ENCODE measurements at places on chromosomes 1 and 21.

GRCh38 chr1:61659061-61659460, 65.9 kb downstream of the TM2D1 start:
- DNase-seq, result no peak

DNA sequence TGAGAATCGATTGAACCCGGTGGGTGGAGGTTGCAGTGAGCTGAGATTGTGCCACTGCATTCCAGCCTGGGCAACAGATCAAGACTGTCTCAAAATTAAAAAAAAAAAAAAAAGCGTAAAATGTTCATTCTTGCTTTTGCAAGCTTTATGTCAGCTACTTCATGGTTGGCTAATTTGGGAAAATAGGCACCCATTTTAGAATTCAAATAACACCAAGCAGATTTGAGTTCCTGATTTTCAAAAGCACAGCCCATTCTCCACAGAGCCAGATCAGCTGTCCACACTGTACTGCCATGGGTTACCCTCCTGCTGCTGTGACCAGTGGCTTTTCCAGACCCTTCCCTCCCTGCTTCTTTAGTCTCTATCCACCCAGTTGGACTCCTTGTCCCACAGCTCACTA, 4.4 kb downstream of the THEM5 start:
- DNase-seq, result no peak

- DNase-seq, result no peak
Measured at GRCh38 chr1:27011058-27011764, 1.4 kb downstream of the TENT5B start.

DNA sequence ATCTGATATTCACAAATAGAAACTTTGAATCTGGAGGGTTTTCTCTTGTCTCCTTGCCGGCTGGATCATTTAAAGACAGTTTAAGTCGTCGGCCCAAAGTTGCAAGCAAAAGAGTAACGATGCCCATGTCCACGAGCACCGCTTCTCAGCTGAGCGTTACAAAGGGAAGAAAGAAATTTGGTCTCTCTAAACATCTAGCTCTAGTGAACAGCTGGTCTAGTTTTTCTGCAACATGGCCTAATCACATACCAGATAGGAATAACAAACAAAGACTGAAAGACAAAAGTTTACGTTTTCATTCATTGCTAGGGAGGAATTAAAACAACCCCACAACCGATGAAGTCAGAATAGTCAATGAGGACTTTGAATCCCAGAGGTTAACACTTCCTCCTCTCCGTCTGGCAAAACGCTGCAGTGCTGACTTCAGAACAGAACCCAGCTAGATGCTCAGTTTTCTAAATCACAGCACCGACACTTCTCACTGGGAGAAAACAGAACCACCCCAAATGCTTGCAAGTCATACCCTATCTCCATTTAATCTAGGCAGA, 69.4 kb downstream of the NTPCR start:
- no peak for DNase-seq

- DNase-seq, result no peak
Measured at GRCh38 chr1:53783056-53783455, 44.1 kb upstream of the GLIS1 start.

GRCh38 chr1:167611983-167612382, 18.0 kb upstream of the RCSD1 start:
- no peak for DNase-seq

DNA sequence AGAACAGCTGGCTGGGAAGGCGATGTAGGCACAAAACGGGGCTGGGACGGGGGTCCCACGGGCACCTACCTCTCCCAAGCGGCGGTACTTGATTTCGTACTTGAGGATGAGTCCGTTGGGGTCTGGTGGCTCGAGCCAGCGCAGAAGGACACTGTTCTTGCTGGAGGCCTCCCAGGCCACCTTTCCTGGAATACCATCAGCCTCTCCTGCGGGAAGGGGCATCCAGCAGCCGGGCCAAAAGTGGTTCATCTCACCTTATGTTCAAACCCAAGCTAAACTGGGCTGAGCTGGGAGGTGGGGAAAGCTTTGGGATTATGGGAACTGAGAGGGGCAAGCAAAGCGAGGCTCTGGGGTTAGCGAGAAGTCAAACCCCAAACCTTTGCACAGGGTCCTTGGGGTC, 14.3 kb downstream of the INSRR start:
- no peak for DNase-seq

GRCh38 chr1:238199325-238199724, 308.6 kb upstream of the ZP4 start:
- no peak for DNase-seq

DNA sequence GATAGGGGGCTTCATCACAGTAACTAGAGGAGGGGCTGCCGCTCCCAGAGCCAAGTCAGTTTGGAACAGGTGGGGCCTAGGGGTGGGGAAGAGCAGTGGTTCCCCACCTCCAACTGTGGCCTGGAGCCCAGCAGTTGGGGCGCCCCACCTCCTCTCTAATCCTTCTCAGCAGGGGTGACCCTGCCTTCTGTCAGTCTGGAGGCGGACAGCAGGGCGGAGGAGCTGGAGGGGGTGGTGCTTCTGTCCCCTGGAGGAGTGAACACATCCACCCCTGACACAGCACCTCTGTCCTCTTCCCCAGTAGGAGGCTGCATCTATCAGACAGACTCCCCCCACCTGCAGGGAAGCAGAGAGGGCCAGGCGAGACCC, 73.8 kb downstream of the MRPL37 start:
- DNase-seq, result no peak

DNA sequence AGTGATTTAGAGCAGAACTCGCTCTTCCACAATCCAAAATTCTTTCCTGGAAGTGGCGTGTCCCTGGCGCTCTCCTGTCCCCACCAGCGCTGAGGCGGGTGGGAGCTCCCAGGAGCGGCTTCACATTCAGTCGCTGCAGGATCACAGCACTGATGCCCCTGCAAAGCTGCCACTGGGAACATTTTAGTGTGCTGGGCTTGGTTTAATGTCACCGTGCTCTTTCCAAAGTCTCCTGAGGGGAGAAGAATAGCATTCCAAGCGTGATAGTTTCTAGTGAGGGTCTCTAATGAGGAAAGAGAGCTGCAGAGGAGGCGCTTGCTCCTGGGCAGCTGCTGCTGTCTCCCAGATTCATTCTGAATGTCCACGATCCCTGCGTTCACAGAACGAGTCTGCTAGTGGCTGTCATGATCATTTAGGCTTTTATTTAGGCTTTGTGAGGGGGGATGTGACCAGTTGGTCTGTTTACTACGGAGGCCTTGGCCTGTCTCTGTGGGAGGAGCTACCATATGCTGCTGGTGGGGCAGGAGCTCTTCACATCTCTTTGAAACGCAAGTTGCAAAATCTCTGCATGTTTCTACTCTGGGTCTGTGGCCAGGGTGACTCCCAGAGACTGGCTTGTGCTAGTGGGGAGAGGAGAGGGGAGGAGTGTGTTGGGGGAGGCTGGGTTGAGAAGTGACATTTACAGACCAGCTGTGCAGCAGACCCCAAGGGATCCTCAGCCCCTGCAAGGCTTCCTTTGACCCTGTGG, 23.4 kb downstream of the OLFML3 start:
- no peak for DNase-seq

DNA sequence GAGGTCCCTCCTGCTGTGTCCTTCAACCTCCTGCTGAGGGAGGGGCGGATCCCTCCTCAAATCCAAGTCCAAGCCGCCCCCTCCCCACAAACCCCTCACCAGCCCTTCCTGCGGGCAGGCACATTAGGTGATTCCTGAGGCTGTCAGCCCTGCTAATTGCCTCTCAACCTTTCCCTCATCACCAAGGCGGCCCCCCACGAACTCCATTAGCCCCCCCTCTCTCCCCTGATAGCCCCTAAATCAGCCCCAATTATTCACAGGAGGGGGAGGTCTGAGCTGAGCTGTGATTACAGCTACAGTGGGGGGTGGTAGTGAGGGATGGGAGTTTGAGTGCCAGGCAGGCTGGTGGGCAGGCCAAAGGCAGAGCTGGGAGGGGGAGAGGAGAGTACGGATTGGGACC, 5.8 kb upstream of the PEAR1 start:
- no peak for DNase-seq

DNA sequence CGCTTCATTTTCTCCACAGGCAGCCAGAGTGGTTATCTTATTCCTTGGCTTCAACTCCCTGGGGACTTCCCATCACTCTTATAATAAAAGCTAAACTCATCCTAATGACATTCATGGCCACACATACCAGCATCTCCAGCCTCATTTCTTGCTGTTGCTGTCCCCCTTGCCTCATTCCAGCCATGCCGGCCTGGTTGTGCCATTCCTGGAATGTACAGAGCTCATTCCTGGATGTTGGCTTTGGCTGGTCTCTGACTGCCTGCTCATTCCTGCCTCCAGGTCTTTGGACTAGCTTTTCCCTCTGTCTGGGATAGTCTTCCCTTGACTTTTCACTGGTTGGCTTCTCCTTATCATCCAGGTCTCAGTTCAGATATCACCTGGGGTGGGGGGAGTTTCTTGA, 2.4 kb upstream of the PEF1 start:
- no peak for DNase-seq

GRCh38 chr1:116357487-116357886, 15.6 kb upstream of the ATP1A1 start:
- no peak for DNase-seq

DNA sequence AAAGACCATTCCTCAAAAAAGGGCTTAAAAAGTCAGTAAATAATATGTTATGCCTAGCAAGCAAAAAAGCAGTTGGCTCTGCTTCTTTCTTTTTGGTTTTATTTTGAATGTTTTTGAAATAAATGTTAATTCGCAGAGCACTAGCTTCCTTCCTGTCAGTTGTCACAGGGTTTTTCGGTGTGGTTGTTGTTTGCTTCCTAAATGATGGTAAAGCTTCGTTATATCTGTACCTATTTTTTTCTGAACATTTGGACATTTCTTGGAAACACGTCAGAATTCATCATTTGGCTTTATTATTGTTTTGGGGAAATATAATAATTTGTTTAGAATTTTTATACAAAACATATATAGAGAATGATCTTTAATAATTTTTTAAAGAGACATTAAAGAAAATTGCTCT, 351.9 kb upstream of the SGIP1 start:
- DNase-seq, result no peak

- no peak for DNase-seq
Measured at GRCh38 chr1:167418391-167418790, 99.9 kb downstream of the CD247 start.

- no peak for DNase-seq
Measured at GRCh38 chr21:20618878-20619277, 379.3 kb upstream of the NCAM2 start.

DNA sequence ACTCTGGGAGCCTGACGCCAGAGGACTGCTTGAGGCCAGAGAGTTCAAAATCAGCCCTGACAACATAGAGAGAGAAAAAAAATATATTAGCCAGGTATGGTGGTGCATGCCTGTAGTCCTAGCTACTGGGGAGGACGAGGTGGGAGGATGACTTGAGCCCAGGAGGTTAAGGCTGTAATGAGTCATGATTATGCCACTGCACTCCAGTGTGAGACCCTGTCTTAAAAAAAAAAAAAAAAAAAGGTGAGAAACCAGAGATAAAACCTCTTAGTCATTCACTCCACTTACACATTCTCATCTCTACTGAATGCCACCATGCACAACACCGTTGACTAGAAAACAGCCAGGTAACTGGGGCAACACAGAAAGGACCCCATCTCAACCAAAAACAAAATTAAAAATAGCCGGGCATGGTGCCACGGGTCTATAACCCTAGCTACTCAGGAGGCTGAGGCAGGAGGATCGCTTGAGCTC, 178.1 kb downstream of the SLC45A1 start:
- no peak for DNase-seq

GRCh38 chr1:117568999-117569398, 36.8 kb upstream of the TENT5C start:
- no peak for DNase-seq

GRCh38 chr1:54273092-54273794, 73.3 kb downstream of the MRPL37 start:
- no peak for DNase-seq

DNA sequence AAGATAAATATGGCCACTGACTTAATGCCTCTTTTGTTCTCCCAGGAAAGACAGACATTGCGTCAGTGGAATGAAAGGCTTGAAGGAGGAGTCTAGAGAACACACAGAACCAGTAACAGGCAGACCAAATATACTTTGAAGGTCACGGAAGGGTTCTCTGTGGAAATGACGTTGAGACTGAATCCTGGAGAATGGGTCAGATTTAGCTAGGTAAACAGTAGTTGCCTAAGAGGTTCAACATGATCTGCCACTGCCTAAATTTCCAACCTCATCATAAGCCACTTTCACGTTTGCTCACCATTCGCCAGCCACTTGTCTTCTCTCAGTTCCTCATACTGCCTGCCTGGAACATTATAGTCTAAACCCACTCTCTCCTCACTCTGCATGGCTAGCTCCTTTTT, 20.5 kb downstream of the PLA2G4A start:
- no peak for DNase-seq

- DNase-seq, result no peak
Measured at GRCh38 chr1:3373700-3374405, 80.6 kb upstream of the ARHGEF16 start.

DNA sequence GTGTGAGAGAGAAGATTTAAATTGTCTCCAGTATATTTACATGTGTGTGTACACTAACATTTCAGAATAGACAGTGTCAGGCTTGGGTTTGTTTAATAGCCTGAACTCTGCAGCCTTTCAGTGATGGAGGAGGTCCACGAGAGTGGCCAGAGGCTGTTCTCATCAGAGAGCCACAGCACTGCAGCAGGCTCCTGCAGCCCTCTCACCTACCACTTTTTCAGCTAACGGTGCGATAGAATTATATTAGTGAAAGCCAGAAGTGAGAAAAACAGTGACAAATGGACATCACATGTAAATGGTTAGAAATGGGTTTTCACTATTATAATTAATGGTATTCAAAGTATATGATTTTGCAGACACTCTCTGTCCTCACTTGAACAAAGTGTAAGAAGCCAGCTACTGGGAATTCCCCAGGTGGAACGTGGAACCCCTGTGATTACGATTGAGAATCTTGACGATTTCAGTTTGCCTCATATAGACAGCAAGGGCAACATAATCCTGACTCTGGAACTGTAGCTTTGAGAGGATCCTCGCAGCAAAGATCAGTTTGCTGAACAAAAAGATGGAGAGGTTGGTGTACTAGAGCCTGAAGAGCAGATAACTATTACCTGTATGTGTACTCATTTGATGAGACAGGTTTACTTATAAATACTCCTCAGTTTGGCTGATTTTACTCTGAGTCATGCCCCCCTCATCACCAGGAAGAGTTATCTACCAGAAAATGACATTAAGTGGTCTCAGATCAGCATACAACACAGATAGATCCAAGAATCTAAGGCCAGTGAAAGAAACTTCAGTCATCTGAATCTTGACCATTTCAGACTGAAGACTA, 31.4 kb downstream of the IFI16 start:
- DNase-seq, result no peak

DNA sequence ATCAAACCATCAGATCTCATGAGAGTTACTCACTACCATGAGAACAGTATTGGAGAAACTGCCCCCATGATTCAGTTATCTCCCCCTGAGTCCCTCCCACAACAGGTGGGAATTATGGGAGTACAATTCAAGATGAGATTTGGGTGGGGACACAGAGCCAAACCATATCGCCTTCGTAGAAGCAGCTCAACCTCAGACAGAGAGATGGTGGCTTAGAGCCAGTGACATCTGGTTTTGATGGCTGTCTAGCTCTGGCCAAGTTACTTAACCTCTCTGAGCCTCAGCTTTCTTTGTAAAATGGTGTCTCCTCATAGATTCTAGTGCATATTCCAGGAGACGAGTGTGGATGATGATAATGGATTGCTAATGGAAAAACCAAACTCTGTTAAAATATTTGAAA, 27.2 kb downstream of the MX1 start:
- no peak for DNase-seq

- no peak for DNase-seq
Measured at GRCh38 chr1:89959719-89960118, 35.2 kb upstream of the ZNF326 start.

GRCh38 chr1:111334169-111334568, 43.5 kb downstream of the CHIA start:
- no peak for DNase-seq

Measured in activated naive CD4-positive, alpha-beta T cell (primary cell).